ENCODE measurements at places on chromosomes 2 and 18.

DNA sequence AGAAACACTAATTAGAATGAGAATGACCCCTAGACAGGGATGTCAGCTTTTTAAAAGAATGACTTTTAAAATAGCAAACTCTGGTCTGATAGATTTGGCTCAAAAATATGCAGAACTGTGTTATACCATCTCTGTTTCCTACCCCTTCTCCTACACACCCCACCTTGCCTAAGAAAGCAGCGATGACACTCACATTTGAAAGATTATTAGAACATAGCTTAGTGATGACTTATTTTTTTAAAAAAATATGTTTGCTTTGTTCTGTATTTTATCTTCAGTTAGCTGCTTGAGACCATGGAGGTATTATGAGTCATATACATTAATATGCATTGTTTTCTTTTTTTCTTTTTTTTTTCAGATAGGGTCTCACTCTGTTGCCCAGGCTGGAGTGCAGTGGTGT lies 176.7 kb upstream of the TPO start:
- no peak for DNase-seq

- DNase-seq: no peak
Measured at GRCh38 chr18:9577361-9577760, 37.0 kb downstream of the PPP4R1 start.

DNA sequence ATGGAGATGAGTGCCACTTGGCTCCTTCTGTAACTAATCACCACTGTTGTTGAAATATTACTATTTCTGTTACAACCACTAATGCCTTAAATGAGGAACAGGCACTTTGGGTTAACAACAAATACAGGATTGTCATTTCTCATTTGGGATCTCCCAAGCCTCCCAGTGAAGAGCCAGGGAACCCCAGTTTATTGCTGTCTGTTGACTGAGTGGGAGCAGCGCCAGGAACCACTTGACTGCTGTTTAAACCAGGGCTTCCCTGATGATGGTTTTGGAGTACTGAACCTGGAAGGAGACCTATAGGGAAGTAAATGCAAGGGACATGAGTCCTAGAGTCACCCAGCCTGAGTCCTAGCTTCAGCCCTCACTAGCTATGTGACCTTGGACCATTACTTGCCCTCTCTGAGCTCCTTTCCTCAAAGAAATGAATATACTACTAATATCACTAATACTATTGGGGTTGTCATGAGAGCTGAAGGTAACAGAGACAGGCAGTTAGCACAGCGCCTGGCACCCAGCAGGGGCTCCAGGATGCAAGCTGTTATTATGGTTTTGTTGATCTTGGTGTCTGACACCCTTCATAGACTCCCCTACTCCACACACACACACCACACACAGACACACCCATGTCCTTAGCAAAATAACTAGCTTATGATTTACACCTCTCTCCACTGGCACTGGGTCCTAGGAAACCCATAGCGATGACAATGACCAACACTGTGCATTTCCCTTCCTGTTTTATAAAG lies 104.2 kb upstream of the FZD7 start:
- no peak for DNase-seq

GRCh38 chr18:74459889-74460288 lies 2.8 kb upstream of the DIPK1C start:
- no peak for DNase-seq

DNA sequence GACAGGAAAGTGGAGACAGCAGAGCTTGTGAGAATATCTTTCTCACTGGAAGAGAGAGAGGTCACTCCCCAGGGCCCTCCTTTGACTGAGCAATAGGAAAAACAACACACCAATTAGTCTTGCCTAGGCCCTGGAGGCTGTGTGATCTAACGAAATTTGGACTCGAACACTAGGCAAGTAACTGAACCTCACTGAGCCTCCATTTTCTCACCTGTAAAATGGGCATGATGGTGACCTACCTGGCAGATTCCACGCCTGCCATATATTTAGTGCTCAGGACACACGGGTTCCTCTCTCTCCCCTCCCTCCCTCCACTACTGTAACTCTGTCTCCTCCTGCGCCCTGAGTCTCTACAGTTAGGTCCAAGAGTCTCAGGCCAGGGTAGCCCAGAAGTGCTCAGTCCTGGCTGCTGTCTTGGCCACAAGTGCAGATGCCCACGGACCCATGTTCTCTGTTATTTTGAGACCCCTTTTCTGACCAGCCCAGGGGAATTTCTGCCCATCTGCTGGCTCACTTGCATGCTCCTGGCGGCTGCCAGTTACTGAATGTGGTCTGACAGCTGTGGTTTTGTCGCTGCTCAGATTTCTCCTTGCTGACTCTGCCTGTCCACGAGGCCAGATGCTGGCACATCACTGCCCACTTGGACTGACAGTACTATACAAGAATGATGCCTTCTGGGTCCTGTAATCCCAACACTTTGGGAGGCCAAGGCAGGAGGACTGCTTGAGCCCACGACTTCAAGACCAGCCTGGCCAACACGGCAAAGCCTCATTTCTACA lies 9.6 kb upstream of the GIGYF2 start:
- no peak for DNase-seq

GRCh38 chr18:13527730-13528129 lies 198.6 kb downstream of the FAM210A start:
- DNase-seq: no peak

GRCh38 chr2:222895144-222895543 lies 34.3 kb downstream of the ACSL3 start:
- no peak for DNase-seq

DNA sequence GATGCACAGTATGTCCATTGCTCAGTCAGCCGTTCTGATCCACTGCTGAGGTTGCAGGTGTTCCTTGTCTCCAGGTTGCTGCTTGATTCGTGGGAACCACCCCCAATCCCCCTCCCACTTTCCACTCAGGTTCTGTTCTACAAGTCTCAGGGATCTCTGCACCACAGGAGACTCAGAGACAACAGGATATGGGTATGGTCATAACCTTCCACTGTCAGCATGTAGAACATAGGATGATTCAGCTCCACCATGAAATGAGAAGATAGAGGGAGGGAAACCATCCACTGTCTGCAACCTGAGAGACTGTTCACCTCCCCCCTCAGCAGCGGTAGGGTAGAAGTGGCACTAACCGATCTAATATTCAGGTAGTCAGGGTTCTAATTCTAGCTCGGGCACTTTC lies 19.0 kb upstream of the KLF7 start:
- no peak for DNase-seq

DNA sequence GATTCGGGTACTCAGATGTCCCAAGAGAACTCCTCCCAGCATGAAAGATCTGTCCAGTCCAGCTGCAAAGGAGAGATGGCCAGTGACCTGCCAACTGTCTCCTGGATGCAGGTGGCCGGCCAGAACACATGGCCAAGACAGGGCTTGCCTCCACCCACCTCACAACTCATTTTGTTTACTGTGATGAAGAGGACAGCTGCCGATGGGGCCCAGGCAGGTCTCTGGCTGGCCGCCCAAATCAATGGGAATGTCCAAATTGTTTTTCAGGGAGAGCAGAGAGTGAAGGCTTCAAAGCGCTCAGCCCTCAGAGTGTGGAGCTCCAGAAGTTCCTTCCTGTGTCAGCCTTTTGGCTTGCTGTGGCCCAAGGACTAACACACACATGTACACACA lies 41.9 kb downstream of the FOSL2 start:
- no peak for DNase-seq

- no peak for DNase-seq
Measured at GRCh38 chr2:112000399-112001135, 54.5 kb upstream of the TMEM87B start.

GRCh38 chr2:157087373-157088002 lies 170.0 kb upstream of the GALNT5 start:
- peak; percentile 90 for DNase-seq

GRCh38 chr2:238345297-238345968 lies 25.1 kb downstream of the TRAF3IP1 start:
- no peak for DNase-seq

DNA sequence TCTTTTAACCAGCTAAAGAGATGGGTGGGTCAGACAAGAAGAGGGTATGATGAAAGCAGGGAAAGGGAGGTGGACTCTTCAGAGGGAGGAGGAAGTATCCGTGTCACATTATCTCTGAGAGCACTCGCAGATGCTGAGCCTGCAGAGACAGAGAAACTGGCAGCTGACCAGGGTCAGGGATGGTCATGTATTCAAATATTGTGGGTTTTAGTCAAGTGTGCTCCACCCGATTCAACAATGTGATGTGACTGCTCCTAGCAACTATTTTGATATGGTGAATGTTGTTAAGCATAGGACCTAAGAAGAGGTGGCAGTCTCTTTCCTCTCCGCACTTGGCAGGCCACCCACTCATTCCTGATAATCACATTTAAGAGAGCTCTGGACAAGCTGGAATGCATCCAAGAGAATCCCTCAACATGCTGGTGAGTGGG lies 1.3 kb upstream of the CLIP4 start:
- DNase-seq: peak; percentile 81

- peak; percentile 70 for DNase-seq
Measured at GRCh38 chr18:58863539-58864145, 1.0 kb upstream of the ZNF532 start.

DNA sequence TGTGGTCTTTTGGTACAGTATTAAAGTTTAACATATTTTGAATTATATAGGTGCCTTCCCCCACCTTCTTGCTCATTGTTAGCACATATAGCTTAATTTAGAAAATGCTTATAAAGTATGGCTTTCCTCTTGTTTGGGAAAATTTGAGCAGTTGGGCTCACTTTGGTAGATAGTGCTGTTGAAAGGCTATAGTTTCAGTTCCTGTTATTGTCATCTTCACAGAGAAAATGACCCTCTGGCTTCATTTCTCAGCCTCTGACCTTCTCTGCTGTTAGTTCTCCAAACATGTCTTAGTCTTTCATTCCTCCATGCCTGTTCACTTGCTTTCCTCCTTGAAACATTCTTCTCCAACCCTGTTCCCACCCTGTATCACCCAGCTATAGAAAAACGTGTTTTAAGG lies 200.6 kb downstream of the WDR7 start:
- no peak for DNase-seq

GRCh38 chr18:22504251-22505030 lies 86.7 kb upstream of the CTAGE1 start:
- DNase-seq: no peak

DNA sequence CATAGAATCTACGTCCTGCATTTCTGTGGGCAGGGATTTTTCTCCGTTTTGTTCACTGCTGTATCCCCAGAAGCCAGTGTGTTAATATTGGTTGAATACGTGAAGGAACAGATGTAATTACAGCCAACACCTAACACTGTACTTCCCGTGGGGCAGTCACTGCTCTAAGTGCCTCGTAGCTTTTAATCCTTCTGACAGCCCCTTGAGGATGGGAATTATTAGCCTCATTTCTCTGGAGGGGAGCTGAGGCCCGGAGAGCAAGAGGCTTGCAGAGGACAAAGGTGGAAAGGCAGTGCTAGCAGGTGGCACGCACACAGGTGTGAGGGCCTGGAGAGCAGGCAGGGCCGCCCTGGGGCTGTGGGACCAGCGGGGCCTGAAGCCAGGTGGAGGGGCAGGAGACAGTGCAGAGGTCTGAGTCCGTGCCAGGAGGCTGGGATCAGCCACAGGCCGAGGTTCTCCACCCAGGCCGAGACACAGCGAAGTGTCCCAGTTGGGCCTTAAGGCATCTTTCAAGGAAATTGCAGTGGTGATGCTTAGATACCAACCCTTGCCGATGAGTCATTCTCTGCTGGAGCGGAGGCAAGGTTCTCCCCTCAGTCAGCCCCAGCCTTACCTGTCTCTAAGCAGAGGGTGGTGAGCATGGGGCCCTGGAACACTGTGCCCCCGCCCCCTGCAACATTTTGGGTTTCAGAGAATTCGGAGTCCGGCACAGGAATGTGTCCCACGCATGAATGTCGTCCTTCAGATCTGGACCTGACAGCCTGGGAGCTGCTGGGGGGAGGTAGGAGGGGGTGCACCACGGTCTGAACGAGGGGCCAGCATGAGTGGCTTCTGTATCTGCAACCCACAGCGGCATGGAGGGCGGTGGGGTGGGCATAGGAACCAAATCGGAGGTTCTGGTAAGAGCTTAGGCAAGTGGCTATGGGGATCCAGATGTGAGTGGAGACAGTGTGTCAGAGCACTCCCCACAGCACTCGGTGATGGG lies 122.6 kb downstream of the GBX2 start:
- no peak for DNase-seq

GRCh38 chr2:3575534-3576262 lies 638 bp downstream of the RPS7 start:
- peak; percentile 26 for DNase-seq

DNA sequence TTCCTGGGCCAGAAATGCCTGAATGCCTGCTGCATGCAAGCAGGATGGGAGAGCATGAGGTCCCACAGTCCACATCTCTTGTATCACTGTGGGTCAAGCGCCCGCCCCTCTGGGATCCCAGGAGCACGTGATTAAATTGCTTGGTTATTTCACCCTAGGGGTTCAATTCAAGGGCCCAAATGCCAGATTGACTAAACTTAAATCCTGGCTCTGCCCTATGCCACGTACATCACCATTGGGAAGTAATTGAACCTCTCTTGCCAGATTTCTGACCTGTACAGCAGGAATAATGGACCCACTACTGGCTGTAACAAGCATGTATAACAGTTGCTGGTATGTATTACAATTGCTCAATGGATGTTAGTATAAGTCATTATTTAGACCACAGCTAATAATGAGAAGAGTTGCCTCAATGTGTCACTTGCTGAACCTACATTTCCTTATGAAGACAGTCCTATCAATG lies 19.9 kb downstream of the FHL2 start:
- DNase-seq: no peak

DNA sequence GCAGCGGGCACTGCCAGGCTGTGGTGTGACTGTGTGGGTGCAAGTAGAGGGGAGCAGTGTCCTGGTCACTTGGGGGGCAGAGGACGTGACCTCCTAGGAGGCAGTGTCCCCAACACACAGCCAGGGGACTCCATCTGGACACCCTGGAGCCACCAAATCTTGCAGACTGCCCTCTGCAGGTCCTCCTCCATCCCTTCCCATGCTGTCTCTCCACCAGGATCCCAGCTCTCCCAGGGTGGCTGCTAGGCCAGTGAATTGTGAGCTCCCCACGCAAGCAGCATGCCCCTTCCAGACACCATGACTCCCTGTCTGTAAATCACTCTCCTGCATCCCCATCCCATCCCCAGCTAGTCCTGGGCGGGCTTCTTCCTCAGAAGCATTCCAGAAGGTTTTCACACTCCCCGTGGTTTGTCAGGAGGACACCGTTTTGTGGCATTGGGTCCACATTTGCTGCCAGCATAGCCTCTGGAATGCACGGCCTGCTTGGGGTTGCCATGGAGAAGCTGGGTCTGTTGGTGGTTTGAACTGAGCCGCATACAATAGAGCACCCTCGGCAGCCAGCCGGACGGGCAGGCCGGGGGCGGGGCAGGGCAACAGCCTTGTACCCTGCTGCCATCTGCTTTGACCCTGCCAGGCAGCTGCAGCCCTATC lies 210.7 kb downstream of the KLHL29 start:
- peak; percentile 82 for DNase-seq

DNA sequence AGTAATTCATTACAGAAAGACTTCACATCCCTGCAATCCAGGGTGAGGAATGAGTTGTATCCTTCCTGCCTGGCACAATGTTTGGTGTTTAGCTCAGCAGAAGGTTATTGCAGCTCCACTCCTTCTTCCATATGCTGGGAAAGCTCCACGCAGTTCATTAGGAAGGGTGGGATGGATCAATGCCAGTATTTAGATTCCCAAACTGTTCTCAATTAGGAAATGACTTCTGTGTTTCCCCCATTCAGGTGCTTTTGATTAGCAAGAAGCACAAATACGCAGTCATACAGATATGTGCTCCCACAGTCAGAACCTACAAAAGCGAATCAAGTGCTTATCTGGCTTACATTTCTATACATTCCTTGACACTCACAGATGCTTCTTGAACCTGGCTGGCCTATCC lies 340.6 kb downstream of the NYAP2 start:
- no peak for DNase-seq

- DNase-seq: no peak
Measured at GRCh38 chr2:39421354-39421753, 15.7 kb downstream of the MAP4K3 start.

Measured in AG20443 (cell line).